ENCODE measurements at places on chromosomes 12 and 14.

GRCh38 chr14:102544046-102544746 lies 34.6 kb upstream of the ANKRD9 start:
- no peak for DNase-seq

DNA sequence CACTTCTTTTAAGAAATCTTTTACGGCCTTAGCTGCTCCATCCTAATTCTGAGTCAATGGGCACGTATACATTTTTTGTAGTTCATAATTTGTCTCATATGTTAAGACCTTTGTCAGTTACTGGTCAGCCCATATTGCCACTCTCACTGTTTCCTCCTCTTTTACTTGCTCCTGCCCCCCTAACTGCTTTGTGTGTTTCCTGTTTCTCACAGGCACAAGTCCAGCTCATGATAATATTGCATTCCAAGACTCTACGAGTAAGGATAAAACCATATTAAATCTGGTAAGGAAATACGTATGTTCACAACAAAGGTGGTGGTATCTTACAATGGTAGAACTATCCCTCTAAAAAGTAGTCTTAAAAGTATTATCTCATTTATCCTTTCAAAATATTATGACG lies 111.7 kb downstream of the DNAI7 start:
- DNase-seq = no peak

- DNase-seq = no peak
These were observed 269.9 kb upstream of the PLEKHG7 start for GRCh38 chr12:92432724-92433441.

DNA sequence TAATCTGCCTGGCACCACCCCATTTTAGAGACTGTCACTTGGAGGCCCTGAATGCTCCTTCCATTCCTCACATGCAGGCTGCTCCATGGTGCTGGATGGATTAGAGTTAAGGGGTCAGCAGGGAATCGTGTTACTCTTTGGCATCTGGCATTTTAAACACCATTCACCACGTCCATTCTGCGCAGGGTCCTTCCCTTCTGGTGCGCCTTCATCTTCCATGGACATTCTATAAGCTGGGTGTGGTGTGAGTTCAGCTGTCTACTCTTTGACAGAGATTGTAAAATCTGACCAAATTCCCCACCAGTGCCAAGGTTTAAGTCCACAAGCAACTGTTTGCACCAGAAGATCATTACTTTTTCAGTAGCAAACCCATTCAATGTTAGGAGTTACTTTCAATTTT lies 47.8 kb downstream of the GIT2 start:
- DNase-seq = no peak

- DNase-seq = no peak
These were observed 30.7 kb upstream of the ESR2 start for GRCh38 chr14:64324895-64325294.

GRCh38 chr12:71594214-71594948 lies 69.3 kb downstream of the ZFC3H1 start:
- DNase-seq = no peak

DNA sequence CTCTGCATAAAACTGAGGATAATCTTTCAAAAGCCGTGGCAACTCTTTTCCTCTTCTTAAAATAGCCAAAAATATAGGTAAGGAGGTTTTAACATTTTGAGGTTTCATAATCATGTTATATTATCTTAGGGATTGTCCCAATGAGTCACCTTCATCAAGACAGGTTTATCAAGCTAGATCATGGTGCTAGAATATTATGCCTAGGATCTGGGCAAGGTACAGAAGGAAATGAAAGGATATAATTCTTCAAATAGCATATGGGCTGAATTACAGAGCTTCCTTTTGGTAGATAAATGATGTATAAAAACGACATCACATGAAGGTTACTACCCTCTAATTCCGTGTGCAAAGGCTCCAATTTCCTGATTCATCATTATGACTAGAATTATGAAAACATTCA lies 28.6 kb upstream of the TBC1D15 start:
- DNase-seq = no peak

DNA sequence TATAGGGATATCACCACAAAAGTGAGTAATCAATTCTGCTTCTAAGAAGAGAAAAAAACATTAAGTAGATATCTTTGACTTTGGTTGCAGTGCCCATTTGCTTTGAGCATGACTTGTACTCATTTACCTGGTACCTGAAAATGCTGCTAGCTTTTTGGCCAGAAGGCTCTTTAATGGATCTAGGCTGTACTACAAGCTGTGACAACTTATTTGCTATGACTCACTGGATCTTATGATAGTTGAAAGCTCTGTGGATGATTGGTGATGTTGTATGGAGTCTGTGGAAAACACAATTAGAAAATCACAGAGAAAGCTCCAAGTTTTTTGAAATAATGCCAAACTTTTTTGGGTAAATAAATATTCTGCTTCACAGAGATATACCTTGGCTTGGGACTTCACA lies 960.9 kb upstream of the FBXO33 start:
- no peak for DNase-seq

DNA sequence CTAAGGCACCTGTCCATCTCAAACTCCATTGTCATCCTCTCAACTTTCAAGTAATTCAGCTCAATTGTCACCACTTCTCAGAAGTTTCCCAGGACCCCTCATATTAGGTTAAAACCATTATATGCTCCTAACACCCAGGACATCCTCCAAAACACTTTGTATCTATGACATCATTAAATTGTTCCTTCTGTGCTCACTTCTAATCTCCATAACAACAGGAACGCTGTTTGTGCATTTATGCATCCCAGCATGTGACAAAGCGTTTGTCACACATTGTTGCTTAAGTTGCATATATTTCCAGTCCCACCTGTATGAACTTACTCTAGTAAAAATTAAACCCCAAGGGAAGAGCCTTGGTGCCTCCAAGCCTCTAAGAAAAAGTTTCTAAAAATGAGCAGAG lies 133.9 kb downstream of the TBX5 start:
- no peak for DNase-seq

DNA sequence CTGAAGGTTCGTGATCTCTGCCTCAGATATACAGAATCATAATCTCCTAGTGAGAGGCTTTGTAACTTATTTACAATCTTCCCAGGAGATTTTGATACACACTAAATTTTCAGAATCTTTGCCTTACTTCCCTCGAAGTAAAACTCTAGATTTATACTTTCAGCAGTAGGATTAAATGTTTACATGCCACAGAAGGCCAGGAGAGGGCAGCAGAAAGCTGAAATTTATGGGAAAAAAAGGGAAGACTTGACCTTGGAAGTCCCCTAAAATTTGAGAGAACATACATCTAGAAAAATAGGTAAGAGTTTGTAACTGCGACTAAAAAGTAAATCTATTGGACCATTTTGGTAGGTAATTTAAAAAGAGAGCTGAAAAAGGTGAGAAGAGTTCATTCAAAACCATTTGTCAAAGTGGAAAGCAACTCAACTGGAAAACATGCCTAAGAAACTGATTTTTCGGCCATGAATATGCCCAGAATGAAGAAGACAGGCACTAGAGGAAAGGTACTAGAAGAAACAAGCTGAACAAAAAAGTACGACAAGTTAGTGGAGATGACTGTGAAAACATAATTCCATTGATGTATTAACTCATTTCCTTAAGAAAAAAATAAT lies 242.0 kb upstream of the MDGA2 start:
- no peak for DNase-seq

DNA sequence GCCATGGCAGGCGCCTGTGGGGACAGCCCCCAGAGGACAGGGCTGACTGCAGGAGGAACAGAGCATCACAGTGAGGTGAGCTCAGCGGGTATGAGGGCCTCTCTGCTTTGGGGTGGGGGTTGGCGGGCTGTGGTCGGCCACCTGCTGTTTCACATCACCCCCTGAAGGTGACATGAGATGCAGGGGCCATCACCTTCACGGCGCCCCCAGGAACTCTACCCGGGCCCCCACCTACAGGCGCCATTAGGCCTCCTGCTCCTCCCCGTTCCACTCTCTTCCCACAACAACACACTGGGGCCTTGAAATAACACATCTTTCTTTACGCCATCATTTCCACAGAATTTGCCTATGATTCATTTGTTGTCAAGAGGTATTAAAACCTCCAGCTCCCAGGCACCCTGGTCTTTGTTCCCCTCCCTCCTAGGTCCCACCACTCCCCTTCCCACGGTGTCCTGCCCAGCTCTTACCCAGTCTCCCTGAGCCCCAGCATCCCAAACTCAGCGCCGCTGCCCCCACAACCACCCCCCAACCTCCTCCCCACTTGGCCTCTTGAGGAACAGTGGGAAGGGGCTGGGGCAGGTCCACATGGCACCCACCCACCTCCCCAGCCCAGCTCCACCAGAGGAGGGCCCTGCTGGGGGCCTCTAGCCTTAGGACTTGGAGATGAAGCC lies 12.7 kb upstream of the HDAC7 start:
- DNase-seq = no peak

- DNase-seq = no peak
These were observed 127.4 kb upstream of the BTG1 start for GRCh38 chr12:92273076-92273475.

GRCh38 chr12:66304296-66304900 lies 2.1 kb downstream of the HELB start:
- no peak for DNase-seq

GRCh38 chr12:65827827-65828231 lies 3.5 kb downstream of the HMGA2 start:
- no peak for DNase-seq

DNA sequence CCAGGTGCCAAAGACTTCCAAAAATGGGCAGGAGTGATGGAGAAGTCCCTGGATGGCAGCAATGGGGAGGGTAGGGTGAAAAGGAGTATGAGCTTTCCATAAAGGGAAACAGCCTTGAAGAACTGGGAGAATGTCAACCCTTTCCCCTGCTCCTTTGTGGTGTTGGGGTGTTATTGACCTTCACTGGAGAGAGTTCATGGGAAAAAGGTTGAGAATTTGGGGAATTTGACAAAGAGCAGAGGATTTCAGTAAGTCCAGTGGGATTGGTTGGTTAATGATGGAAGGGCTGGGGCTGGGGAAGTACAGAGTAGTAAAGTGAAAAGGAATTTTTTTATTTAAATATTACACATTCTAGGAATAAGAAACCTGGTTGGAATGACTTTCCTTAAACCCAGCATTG lies 116.6 kb downstream of the ERC1 start:
- DNase-seq = no peak

DNA sequence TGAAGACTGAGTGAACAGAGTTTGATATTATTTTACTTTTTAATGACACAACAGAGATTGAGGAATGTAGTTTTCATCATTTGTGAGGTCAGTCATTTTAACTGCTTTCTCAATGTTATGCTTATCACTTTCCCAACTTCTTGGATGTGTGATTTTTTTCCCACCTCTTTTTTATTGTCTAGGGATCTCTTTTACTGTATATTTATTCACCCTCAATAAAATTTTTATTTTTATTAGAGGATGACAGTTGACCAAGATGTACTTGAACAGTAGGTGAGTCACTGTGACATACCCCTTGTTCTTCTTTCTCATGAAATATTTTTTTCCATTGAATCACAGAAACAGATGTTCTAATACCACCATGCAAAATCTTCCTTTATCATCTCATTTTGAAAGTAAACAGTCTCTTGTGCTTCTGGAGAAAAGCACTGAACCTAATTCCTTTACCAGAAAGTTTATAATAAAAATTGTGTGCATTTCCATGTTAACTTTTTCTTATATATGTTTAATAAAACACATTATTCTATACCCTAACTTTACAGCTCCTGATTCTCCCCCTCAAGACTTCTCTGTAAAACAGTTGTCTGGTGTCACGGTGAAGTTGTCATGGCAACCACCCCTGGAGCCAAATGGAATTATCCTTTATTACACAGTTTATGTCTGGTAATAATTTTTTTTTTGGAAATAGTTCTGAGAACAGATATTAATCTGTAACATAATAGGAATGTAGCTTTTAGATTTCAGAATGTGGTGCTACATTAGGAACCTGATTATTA lies 65.9 kb downstream of the PTPRQ start:
- no peak for DNase-seq

GRCh38 chr14:104656014-104656714 lies 33.3 kb upstream of the INF2 start:
- no peak for DNase-seq

- no peak for DNase-seq
These were observed 122.3 kb downstream of the METTL25 start for GRCh38 chr12:82480606-82481005.

DNA sequence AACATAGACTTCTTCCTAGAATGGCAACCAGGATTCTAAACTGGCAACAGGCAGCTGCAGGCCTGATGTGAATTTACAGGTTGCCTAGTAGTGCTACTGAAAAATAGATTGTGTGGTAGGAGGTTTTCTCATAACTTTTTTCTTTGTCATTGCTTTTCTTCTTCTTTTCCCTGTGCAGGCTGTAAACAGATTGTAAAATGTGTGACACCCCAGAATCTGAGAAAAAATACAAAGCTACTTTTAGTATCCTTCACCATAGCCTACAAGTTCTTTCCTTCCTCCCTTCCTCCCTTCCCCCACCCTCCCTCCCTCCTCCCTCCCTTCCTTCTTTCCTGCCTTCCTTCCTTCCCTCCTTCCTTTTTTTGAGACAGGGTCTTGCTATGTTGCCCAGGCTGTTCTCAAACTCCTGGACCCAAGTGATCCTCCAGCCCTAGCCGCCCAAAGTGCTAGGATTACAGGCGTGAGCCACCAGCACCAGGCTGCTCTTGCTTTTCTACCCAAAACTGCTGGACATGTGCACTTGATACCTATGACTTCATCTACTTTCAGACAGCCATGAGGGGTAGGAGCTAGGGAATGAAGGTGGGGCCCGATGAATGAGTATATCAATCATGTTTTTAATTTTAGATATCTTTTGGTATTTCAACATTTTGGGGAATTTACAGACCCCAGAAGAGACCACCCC lies 114.2 kb upstream of the EEA1 start:
- no peak for DNase-seq

DNA sequence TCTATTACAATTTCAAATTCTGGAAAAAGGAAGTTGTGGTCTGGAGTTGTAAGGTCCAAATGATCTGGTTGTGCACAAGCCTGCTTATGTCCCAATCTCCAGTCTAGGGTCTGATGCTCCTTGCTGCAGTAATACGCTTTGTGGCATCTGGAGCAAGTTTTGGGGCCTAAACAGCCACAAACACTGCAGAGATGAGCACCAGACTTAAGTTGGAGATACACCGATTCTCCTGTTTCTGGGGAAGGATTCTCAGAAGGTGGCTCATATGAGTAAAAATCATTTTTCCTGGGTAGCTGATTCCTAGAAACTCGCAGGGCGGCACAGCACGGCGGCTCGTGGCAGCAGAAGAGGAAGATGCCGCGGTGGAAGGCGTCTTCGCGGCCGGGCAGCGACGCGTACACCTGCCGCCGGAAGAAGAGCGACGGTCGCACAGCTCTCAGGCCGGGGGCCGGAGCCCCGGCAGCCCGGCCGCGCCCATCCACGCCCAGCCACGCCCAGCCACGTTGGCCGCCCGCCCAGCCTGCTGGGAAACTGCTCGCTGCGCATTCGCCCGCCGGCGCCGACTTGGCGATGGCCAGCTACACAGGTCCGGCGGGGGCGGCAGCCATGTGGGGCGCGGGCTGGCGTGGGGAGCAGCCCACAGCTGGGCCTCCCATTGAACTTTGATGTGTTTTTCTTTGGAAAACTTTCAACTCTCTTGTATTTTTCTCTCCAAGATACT lies 129.0 kb downstream of the ASCL4 start:
- no peak for DNase-seq

- DNase-seq = no peak
These were observed 2.7 kb downstream of the JDP2 start for GRCh38 chr14:75430526-75430925.
